ENCODE measurements at places on chromosomes 7 and 10. TPM values are rescaled to one million over a fixed set of nuclear protein-coding genes. Genes with fewer than 3 reads are reported as not detected.

KEL gene
- 0.45 TPM for total RNA-seq

FAM13C gene
- total RNA-seq: 0.16 TPM

ZNF862 gene
- total RNA-seq: 0.75 TPM

ATOH7 gene
- 0.23 TPM for total RNA-seq

SPDYE5 gene
- total RNA-seq: 0.11 TPM

SLC26A5 gene
- total RNA-seq: not detected

OPALIN gene
- not detected for total RNA-seq

CLDN3 gene
- not detected for total RNA-seq

C1QL3 gene
- total RNA-seq: not detected

ASZ1 gene
- not detected for total RNA-seq
